NCI-H1436 treated with DMSO at 0.1 percent for 48 hours (cell line): ENCODE measurements at places on chromosomes 5 and 9.
A peak's percentile ranks its signal among the peaks of the same experiment; 100 is the strongest.

DNA sequence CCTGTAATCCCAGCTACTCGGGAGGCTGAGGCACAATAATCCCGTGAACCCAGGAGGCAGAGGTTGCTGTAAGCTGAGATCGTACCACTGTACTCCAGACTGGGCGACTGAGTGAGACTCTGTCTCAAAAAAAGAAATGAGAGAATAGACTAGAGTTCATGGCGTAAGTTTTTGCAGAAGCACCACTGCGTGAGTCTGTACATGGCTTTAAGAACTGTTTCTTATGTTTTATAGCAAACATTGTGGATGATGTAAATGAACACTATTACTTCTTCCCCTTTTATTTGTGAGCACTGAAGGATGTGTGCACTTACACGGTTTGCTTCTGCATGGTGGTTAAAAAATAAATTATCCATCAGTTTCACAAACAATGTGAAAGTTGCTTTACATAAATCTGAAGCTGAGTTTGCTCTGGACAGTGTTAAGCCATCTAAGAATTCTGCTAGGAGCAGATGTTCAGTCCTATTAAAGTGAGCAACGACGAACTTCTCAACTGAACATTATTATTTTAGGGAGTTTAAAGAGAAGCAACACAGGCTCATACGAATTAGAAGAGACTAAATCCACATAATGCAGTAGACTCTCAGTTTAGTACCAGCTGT, 52.5 kb downstream of the ZFAND5 start:
- no peak for DNase-seq

GRCh38 chr9:137682428-137683105, 63.8 kb downstream of the EHMT1 start:
- no peak for DNase-seq

GRCh38 chr5:108084105-108084504, 297.8 kb downstream of the FBXL17 start:
- DNase-seq: no peak

DNA sequence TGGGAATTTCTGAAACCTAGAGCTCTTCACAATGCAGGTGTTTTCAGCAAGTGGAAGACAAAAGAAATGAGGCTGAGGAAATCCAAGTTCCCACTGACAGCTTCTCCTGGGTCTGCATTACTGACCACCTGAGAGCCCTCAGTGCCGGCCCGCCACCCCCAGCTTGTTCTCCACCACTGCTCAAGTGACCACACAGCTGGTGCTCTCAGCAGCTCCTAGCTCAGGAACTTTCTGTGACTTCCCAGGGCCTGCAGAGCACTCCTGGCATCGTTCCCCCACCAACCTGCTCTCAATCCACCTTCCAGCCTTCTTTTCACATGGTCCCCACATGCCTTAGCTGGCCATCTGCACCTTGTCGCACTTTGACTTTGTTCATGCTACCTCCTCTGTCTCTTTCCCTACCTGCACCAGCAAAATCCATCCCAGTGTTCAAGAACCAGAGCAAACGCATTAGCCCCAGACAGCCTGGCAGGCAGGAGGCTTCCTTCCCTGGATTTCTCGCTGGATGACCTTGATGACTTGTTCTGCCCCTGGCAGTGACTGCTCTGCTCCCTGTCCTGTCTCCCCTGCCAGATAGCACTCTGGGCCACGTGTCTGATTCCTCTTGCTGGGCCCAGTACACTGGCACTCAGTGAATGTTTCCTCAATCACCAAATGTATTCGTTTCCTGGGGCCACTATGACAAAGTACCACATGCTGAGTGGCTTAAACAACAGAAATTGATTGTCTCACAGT, 35.1 kb upstream of the NANS start:
- DNase-seq: no peak

- no peak for DNase-seq
These were observed 180.5 kb downstream of the RFK start for GRCh38 chr9:76213751-76214150.

- no peak for DNase-seq
These were observed 64.4 kb downstream of the USP20 start for GRCh38 chr9:129899620-129900019.

DNA sequence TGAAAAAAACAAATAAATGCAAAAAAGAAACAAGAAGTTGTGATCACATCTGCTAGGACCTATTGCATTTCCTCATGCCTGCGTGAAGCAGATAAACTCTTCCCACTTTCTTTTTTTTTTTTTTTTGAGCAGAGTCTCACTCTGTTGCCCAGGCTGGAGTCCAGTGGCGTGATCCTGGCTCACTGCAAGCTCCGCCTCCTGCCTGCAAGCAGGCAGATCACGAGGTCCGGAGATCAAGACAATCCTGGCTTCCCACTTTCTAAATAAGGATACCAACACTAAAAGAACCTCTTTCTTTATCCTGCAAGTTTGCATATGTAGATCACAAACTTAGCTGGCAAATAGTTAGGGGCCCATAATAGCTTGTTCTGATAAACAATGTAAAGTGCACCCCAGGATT, 128.6 kb downstream of the ASTN2 start:
- DNase-seq: no peak

GRCh38 chr5:114402206-114402605, 40.3 kb downstream of the KCNN2 start:
- no peak for DNase-seq

DNA sequence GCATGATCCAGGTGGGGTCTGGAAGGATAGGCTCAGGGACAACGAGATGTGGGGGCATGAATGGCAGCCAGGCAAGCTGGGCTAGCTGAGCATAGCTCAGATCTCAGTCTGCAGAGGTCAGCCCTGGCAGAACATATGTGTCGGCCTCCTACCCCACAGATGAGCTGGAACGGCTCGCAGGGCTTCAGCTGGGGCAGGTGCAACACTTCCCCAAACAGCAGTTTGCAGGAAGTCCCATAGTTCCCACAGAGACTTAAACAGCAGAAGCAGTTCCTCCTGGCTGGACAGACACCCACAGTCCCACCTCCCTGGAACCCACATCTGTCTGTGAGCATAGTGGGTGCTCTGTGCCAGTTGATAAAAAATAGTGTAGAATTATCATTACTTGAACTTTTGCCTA, 404.6 kb downstream of the GADD45G start:
- DNase-seq: no peak

- no peak for DNase-seq
These were observed 62.3 kb downstream of the AP3B1 start for GRCh38 chr5:78232163-78232562.

DNA sequence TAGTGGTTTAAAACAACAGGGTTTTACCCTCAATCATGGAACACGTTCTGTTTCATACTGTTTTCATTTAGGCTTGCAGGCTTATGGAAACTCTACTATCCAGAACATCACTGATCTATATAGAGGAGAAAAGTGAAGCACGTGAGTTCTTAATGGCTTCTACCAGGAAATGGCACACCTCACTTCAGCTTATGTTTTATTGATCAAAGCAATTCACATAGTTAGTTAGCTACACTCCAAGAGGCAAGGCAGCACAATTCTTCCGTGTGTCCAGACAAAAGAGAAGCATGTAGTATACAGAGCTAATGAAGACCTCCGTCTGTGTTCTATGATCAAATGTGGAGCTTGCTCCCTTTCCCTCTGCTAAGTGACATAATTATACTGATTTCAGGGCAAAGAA, 353.3 kb upstream of the CD180 start:
- no peak for DNase-seq

GRCh38 chr9:69971643-69972449, 71.8 kb upstream of the MAMDC2 start:
- DNase-seq: peak; percentile 2

GRCh38 chr9:98009936-98010335, 26.8 kb downstream of the ANP32B start:
- no peak for DNase-seq
